SK-N-SH (cell line): ENCODE measurements at places on chromosomes 6 and 20.

DNA sequence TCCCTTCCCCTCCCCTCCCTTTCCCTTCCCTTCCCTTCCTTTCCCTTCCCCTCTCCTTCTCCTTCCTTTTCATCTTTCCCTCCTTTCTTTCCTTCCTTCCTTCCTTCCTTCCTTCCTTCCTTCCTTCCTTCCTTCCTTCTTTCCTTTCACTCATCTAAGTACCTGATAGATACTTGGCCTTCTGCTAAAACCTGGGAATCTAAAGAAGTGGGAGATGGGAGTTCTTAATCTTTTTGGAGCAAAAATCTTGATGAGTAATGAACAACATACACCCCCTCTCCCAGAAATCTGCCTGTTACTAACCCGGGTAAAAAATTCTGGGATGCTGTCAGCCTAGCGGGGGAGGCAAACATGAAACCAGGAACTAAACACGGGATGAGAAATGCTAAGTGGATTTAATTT, 100.7 kb downstream of the VEGFA start:
- DNase-seq = no peak

DNA sequence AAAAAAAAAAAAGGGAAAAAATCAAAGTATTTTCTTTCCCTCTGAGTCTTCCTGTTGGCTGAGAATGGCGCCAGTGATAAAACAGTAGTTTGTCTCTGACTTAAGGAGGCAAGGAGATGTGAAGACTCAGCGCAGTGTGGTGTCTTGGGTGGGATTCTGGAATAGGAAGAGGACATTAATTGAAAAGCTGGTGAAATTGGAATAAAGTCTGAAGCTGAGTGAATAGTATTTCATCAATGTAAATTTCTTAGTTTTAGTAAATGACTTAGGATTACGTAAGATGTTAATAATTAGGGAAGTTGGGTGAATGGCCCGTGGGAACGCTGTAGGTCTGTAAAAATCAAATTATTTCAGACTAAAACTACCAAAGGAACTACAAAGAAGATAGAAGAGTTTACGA, 122.8 kb upstream of the ZNF217 start:
- DNase-seq = no peak

- DNase-seq = no peak
Observed at GRCh38 chr6:11341867-11342266, 109.4 kb upstream of the NEDD9 start.

DNA sequence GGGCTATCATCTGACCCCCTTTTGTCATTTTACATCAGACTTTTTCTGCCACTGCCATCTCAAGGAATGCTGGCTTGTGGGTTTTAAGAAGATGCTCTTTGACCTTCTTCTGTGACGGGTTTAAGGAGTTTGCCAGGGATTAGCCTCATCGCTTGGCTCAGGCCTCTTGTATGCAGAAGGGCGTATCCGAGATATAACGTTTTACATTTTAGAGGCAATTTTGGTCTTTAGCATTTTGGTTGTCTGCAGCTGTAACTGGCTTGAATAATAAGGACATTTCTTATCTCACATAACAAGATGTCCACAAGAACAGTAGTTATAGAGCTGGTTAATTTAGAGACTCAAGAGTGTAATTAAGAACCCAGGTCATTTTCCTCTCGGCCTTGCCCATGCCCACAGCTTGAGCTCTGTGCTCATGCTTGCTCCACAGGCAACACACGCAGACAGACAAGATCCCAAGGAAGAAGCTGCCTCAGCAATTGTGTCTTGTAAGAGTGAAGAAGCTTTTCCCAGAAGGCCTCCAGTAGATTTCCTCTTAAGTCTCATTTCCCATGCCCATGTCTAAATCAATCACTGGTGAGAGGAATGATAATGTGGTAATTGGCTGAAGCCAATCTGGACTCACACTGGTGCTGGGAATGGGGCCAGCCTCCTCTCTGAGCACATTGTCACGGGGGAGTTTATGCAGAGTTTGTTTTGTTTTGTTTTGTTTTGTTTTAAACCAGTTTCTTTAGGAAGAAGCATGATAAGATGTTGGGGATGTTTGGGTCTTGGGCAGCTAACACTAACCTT, 36.8 kb downstream of the PTCHD4 start:
- DNase-seq = no peak

DNA sequence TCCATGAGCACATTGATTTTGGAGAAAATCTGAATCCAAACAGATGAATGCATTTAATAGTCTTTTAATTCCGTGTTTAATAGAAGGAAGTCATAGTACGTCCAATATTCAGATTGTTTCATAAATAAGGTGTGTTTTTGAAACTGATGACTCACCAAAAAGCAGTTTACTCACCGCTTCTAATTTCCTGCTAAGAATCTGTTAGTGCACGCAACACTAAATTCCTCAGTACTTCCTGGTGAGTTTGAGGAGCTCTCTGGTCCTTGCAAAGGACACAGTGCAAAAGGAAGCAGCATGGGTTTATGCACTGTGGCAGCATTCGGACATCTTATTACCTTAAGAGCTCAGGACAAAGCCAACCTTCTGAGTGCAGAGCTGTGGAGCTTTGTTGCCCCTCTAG, 2.3 kb upstream of the ADGRF1 start:
- no peak for DNase-seq

- DNase-seq = peak; percentile 74
Observed at GRCh38 chr6:43368259-43369160, 937 bp downstream of the ZNF318 start.

GRCh38 chr6:88899569-88900316, 63.7 kb downstream of the RNGTT start:
- no peak for DNase-seq

DNA sequence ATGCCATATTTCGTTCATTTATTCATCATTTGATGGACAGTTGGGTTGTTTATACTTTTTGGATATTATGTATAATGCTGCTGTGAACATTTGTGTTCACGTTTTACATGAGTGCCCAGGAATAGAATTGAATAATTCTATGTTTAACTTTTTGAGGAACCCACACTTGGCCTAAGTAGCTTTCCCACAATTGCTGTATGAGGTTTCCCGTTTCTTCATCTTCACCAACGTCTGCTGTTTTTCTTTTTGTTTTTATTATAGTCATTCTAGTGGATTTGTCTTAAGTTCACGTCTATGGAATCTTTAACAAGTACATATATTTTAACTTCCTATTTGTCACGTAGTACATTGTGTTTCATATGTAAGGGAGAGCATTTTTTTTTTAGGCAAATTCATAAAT, 110.3 kb downstream of the JARID2 start:
- no peak for DNase-seq
